ENCODE measurements at places on chromosomes 2 and 18.

GRCh38 chr2:8413589-8414135, 268.2 kb upstream of the ID2 start:
- DNase-seq = no peak

DNA sequence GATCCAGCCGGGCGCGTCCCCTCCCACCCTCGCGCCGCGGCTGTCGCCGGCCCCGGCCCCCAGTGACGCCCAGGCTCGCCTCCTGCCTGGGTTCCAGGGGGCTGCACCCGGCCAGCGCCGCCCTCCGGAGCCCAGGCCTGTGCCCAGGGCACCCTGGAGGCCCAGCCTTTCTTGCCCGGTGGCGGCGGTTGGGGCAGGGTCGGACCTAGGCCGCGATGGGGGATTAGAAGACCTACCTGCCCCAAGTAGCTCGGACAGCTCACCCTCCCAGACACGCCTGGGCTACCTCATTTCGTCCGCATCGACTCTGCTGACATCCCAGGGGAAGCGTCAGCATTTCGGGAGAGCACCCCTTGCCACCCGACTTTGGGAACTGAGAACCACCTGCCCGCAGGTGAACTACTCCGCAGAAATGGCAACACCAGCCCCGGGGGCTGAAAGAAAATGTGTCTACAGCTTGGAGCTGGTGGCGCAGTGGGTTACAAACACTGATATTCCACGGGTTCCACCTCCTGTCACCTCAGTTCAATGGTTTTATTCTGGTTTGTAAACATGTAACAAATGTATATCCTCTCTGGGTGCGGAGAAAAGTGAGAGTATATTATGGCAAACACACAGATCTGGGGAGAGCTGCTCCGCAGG, 834 bp upstream of the ARL4C start:
- no peak for DNase-seq

DNA sequence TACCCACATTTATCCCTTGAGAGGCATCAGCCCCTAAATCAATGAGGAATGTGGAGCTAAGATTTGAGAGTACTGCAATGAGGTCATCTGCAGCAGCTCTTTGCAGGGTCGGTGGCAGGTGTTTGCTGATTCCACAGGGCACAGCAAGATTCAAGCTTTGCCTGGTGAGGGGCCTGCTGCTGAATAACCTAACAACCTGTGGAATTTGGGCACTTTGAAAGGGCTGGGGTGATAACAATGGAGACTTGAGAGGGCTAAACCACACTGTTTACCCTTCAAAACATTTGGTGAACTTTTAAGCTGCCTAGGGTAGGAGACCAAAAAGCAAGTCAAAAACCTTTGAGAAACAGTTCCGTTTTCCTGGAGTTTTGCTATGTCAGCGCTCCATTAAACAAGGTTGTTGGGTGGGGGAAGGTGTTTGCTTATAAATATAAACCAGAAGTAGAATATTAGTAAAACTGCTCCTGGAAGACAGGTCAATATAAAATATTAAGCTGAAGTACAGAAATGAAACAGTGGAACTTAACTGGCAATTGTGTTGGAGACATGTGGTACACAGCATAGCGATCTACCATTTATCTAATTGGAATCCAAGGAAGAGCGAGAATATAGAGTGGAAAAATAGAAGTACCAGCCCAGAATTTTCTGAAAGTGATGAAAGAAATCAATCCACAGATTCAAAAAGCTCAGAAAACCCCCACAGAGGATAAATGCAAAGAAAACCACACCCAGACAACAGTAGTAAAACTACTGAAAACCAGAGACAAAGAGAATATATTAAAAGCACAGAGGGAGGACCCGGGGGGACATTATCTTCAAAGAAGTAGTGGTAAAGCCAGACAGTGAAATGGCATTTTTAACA, 15.7 kb downstream of the COPS8 start:
- DNase-seq = no peak

- DNase-seq = no peak
Observed at GRCh38 chr18:74513149-74513882, 17.2 kb downstream of the CNDP2 start.

GRCh38 chr2:122737429-122738077, 982.1 kb downstream of the TSN start:
- no peak for DNase-seq

- no peak for DNase-seq
Observed at GRCh38 chr2:160695402-160696086, 201.9 kb upstream of the RBMS1 start.

DNA sequence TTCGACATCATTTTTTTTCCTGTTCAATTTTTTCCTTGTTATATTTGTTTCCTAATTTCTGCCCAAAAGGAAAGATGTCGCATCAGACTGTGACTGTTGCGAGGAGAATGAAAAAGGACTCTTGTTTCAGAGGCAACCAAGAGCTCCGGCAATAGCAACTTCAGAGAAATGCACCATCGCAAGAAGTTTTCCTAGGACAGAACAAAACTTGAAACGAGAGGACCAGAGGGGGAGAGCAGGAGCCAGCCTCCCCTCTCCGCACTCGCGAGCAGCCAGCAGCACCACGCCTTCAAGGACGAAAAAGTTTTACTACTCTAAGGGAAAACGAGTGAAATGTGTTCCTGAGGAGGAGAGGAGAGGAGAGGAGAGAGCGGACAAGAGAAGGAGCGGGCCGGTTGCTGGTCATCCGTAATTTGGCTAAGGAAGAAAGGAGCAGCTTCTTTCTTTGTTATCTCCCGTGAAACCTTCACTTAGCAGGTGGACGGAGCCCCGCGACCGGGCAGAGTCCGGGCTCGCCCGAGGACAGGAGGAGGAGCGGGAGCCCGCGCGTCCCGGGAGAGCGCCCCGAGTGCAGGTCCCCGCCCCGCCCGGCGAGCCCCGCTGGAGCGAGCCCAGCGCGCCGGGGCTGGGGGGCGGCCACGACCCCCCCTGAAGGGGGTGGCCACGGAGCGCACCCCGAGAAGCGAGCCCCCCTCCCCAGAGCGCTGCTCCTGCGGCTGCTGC, 744 bp downstream of the POU3F3 start:
- DNase-seq = no peak

DNA sequence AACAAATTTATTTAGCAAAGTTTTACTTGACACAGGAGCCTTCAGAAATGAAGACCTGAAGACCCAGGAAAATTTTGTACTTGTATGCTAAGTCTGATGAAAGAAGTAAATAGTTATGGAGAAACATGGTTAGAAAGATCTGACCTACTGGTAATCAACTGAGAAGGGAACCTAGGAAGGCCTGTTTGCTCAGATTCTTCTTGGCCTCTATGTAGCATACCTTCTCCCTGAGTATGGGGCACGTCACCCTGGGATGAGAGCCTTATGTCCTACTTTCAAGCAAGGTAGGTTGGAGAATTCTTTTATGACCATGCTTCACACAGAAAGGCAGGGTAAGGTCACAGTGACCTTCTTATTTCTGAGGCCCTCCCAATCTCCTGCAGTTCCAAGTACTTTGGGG, 178.6 kb upstream of the CREB1 start:
- DNase-seq = no peak

DNA sequence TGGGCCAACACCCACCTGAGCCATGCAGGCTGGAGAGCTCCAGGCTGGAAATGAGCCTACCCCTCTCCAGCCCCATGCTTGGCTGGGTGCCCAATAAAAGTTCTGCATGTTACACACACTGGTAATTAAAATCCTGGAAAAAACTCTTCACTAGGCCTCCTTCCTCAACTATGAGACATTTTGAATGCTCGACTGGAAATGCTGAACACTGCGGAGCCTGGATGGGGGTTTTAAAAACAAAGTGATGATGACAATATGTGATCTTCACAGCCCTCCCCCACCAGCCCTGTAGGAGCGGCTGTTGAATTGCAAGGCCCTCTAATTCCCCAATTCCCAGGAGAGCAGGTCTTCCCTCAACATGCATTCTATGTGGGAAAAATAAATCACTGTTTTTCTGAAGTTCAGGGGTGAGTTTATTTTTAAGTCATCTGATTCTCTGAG, 179.2 kb downstream of the TTC32 start:
- no peak for DNase-seq

GRCh38 chr18:58005011-58005410, 39.0 kb upstream of the NEDD4L start:
- no peak for DNase-seq

DNA sequence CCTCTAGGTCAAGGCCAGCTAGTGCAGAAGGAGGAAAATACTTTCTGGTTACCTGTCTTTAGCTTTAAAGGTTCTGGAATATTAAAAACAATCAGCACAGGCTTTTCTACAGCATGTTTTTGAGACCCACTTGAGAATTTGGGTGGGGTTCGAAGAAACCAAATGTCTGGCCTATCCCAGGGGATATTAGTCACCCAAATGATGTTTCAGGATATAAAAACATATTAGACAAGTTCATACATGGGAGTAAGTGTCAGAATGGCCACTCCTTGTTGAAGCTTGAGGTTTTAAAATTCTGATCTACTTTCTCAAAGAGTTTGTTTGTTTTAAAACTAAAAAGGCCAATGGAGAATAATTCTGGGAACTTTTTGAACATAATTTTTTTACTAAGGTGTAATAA, 158.6 kb upstream of the DLX2 start:
- DNase-seq = no peak

DNA sequence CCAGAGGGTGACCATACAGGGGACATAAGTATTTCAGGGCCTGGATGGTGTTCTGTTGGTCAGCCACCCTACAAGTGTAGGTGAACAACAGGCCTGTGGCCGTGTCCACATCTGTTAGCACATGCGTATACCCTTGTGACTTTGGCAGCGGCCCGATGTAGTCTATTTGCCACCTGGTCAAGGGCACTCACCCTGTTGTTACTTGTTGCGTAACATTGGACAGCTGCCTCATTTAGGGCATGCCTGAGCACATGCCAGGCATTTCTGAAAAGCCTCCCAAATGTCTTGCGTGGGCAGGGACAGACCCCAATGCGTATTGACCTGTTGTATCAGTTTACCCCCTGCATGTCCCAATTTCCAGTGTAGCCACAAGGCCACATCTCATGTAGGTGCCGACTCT, 235.0 kb downstream of the MBD5 start:
- DNase-seq = no peak

DNA sequence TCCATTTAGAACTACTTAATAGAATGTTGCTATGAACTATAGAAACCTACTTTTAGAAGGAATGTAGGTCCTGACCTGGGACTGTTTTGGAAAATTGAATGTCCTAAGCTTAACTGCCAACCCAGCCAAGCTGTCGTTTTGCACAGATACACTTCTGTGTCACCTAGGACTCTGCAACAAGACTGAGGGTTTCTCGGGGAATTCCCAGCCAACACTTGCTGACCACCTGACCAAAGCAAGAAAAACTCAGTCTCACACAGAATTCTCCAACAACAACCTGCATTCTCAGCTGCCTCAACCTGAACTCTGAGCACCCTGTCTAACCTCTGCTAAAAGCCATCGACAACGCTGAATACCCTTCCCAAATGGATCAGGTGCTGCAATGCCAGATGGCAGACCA, 128.2 kb downstream of the SS18 start:
- DNase-seq = no peak

GRCh38 chr2:61905372-61906185, at the start of gene COMMD1:
TSS of gene COMMD1 (plus strand) at chr2:61905674. CDS start at chr2:61905679, 5 bp downstream.
- DNase-seq = peak; percentile 92

- no peak for DNase-seq
Observed at GRCh38 chr18:48571639-48572384, 33.0 kb downstream of the CTIF start.

- no peak for DNase-seq
Observed at GRCh38 chr2:176589825-176590440, 320.7 kb downstream of the MTX2 start.

DNA sequence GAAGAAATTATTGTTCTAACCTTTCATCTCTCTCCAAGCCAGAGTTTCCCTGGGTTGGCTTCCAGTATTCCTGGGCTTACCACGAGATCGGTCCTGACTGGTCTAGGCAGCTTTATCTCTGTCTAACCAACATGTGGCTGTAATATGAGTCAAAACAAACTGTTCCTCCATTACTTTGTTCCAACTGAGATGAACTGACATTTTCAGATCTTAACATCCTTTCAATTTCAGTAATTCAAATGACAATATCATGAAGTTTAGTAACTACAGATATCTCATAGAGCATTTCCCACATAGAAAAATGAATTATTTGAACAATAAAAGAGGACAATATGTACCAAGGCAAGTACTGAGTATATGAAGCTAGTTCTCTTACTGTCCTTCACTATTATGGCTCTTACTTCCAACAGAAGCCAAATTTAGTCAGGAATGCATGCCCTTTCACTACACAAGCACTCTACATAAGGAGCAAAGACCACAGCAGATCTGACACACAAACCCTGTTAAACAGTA, 15.5 kb downstream of the SLC25A12 start:
- no peak for DNase-seq

GRCh38 chr2:226208726-226209125, 590.9 kb downstream of the IRS1 start:
- no peak for DNase-seq

DNA sequence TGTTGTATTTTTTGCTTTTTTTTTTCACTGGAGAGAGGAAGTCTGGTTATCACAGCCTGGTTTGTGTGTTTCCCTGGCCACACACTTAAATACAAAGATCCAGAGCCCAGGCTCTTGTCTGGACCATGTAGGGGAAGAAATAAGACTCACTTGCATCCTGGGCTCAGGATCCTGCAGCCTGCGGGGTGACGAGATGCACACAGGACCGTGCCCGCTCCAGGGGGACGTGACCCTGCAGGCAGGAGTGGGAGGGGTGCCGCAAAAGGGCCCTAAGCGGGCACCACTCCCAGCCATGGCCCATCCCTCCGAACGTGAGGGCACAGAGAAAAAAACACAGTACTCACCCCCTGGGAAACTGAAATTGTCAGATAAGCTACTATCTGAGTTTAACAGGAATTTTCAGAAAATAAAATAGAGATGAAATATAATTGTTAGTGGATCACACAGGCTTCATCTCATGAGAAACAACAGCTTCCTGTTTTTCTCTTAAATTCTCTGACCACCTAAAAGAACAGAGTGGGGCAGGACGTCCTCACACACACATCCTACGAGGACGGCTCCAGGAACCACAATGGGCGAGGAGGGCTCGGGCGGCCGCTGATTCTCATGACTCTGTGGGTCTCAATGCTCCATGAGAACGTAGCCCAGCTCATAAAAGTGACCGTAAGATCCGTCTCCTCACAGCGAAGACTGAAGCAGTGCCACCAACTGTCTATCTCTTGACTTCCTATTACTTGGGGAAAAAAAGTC, 142.6 kb upstream of the ALKAL2 start:
- no peak for DNase-seq

DNA sequence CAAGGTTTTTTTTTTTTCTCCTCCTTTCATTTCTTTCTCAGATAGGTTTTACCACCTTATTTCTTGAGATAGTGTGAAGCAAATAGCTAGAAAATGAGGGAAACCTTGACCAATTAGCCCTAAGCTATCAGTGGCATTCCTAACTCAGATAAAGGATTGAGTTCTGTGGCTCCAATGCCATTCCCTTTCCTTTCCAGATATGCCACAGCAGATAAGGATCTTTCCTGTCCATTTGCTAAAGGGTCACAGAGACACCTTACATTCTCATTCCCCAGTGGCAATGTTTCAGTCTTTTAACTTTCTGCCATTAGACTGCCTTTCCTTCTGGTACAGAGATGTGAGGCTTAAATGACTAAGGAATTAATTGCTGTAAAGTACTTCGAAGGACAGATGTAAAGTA, 81.7 kb downstream of the MGAT5 start:
- no peak for DNase-seq

Data from dorsolateral prefrontal cortex (tissue), 122 donors.